ENCODE measurements at places on chromosomes 6 and 20. TPM values are rescaled to one million over a fixed set of nuclear protein-coding genes. Genes with fewer than 3 reads are reported as not detected.

TREML1 gene
- total RNA-seq = not detected

PLAGL1 gene
- total RNA-seq = 20.3 TPM

DNA sequence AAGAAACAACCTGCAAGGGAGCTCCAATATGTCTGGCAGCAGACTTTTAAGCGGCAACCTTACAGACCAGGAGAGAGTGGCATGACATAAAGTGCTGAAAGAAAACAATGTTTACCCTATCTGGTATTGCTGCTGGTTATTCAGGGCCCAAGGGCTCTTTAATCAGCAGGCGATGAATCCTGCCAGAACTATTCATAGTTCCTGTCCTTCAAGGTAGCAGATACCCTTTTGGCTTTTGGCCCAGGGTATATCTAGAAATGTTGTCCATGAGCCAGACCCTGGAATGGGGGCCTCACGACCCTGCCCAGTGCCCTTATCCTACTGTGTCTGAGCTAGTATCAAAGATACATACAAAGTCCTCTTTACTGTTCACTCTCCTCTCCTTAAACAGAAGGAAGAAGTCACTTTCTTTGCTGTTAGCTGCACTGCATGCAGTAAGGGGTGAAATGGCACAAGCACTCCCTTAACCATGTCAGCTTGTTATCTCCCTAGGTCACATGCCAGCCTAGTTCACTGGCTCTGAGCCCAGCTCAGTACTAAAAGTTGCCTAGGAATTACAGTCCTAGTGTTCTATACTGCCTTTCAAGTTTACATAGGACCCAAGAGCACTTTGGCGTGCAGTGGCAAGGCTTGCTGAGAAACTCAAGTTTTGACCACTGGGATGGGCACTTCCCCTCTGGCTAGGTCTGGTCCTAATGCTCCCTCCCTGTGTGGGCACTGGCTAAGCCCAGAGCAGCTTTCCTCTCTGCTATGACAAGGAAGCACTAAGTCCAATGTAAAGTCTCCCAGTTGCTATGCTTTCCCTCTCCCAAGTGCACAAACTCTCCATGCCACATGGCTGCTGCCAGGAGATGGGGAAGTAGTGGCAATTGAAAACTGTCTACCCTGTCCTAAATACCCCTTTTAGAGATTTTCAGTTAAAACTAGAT is 122.0 kb downstream of the HTR1B start:
- H3K27me3 ChIP-seq = no peaks in the 10 kb centered on the region
- H3K4me3 ChIP-seq = no peak overlapping the region
- no peaks in the 10 kb centered on the region for H3K4me1 ChIP-seq
- no peaks in the 10 kb centered on the region for H3K36me3 ChIP-seq
- no peak overlapping the region for H3K27ac ChIP-seq
- DNase-seq = no peak

DNA sequence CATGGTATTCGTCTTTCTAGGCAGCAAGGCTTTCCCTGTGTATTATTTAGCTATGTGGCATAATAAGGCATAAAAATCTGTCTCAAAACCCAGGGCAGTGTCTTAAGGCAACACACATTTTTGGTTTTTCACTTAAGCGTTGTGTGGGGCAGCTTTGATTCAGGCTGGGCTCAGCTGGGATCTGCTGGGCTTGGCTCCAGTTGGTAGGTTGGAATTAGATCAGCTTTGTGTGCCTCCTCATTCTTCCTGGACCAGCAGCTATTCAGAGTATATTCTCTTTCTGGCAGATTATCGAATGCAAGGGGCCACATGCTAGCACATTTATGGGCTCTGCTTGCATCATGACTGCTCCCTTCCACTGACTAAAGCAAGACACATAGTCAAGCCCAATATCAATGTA is 487.9 kb downstream of the RFPL4B start:
- DNase-seq = no peak
- H3K27ac ChIP-seq = no peak overlapping the region
- peaks cover 10% of the 10 kb centered on the region for H3K4me1 ChIP-seq
- H3K4me3 ChIP-seq = no peak overlapping the region
- H3K36me3 ChIP-seq = no peaks in the 10 kb centered on the region

- H3K4me1 ChIP-seq = peaks cover 27% of the 10 kb centered on the region
- no peaks in the 10 kb centered on the region for H3K36me3 ChIP-seq
- H3K4me3 ChIP-seq = no peak overlapping the region
- H3K27me3 ChIP-seq = no peaks in the 10 kb centered on the region
- no peak overlapping the region for H3K27ac ChIP-seq
- peak; percentile 60 for DNase-seq
These were observed 66.4 kb downstream of the UTRN start for GRCh38 chr6:144351379-144352127.

DNA sequence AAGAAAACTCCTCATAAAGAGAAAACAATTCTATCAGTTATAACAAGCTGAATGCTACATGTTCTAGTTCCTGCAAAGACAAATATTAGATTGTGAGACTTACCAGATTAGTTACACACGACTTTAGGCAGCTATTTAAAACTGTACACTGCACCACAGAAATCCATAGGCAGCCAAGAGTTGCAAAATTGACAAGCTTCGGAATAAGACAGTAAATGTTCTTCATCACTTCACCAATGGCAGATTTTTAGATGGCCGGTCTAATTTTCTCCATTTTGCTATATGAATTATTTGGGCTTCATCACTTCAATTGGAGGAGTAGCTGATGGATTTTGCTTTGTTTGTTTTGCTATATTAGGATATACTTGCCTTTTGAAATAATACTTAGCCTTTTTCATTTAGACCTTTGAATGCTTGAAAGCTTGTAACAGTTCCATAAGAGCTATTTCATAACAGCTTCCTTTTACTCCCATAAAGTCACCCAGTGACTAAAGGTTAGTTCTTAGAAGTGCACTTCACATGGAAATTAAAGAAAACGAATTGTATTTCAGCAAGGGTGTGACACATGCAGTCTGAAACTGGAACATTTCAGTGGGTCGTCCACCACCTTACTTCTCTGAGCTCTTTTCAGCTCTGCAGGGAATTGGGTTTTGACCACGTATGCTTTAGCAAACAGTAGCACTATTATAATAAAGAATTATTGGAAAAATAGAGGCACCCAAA is at the start of gene ROS1:
Gene ROS1 (minus strand): TSS at position 512 of the 723 bp plus-strand sequence. CDS start 286 bp downstream, at position 226.
- no peaks in the 10 kb centered on the region for H3K36me3 ChIP-seq
- no peaks in the 10 kb centered on the region for H3K27me3 ChIP-seq
- no peak for DNase-seq
- no peak within 1 kb of the TSS for H3K27ac ChIP-seq
- H3K4me3 ChIP-seq = no peak within 1 kb of the TSS

DNA sequence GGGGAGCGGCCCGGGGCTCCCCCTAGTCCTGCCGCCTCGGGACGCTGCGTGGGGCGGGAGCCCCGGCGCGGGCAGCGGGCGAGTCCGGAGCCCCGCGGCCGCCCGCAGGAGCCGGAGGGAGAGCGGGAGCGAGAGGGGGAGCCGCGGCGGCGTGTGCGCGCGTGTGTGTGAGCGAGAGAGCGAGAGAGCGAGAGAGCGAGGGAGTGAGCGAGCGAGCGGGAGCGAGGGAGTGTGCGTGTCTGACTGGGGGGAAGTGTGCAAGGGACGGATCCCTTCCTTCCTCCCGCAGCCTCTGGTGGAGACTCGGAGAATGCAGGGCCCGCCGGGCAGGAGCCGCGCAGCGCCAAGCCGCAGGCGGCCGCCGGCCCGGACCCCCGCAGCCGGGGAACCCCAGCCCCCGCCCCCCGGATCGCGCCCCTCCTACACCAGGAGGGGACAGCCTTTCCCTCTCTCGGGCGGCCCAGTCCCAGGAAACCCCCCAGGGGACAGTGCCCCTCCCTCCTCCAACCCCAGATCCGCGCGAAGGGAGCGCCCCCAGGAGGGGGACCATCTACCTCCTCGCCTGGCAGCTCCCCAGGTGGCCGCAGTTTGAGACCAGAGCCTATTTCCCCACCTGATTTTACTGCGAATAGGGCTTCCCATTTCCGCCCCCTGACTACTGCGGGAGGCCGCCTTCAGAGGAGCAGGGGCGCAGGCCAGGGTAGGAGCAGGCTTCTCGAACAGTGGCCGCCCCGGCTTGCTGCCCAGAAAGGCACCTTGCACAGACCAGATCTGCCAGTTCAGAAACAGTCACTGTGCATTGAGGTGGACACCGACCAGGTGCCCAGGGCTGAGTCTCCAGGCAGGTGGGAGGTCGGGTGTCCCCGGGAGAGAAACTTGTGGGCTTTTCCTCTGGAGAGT is at the start of gene CDH22:
Gene CDH22 (minus strand): TSS at position 241 of the 900 bp plus-strand sequence. CDS start 57,204 bp downstream, outside the sequence.
- no peak within 1 kb of the TSS for H3K27ac ChIP-seq
- DNase-seq = peak; percentile 18
- H3K4me3 ChIP-seq = no peak within 1 kb of the TSS
- H3K4me1 ChIP-seq = peaks cover 2% of the 10 kb centered on the region
- no peaks in the 10 kb centered on the region for H3K36me3 ChIP-seq

All from astrocyte (in vitro differentiated cells and primary cell).